ENCODE measurements at places on chromosomes 7 and 10.

- DNase-seq, result no peak
Measured at GRCh38 chr10:6576326-6576725, 3.8 kb downstream of the PRKCQ start.

DNA sequence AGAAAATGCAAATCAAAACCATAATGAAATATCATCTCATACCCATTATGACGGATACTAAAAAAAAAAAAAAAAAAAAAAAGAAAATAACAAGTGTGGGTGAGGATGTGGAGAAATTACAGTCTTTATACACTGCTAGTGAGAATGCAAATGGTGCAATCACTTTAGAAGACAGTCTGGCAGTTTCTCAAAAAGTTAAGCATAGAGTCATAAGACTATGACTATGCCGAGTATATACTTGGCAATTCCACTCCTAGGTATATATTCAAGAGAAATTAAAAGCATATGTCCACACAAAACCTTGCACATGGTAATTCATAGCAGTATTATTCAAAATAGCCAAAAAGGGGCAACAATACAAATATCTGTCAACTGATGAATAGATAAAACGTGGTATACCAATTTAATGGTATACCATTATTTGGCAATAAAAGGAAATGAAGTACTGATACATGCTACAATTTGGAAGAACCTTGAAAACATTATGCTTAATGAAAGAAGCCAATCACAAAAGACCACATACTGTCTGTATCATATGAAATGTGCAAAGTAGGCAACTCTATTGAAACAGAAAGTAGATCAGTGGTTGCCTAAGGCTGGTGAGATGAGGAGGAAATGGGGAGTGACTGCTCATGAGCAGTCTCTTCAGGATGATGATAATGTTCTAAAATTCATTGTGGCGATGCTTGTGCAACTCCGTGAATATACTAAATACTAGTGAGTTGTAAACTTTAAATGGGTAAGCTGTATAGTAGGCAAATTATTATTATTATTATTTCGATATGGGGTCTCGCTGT, 90.1 kb upstream of the NANOS1 start:
- DNase-seq, result no peak

- no peak for DNase-seq
Measured at GRCh38 chr10:110334061-110334656, 29.4 kb upstream of the SMNDC1 start.

- DNase-seq, result no peak
Measured at GRCh38 chr10:33355274-33355673, 20.8 kb upstream of the NRP1 start.

- no peak for DNase-seq
Measured at GRCh38 chr7:72058579-72058978, 353.6 kb downstream of the CALN1 start.

DNA sequence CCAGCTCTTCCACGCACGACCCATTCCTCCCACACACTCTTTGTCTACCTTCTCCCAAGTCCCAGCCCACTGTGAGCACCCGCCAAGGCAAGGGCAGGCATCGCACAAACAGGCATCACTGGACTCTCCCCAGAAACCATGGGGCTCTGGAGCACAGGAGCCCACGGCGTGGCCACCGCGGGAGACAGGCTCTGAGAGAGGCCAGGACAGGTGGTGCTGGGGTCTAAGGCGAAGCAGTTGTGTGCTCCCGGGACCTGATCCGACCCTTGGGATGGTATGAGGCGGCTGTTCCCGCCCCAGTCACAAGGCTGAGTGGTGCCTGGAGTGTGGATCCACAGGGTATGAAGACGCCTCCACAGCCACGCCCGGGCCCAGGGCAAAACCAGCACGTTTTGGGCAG, 156.9 kb downstream of the MAD1L1 start:
- no peak for DNase-seq

DNA sequence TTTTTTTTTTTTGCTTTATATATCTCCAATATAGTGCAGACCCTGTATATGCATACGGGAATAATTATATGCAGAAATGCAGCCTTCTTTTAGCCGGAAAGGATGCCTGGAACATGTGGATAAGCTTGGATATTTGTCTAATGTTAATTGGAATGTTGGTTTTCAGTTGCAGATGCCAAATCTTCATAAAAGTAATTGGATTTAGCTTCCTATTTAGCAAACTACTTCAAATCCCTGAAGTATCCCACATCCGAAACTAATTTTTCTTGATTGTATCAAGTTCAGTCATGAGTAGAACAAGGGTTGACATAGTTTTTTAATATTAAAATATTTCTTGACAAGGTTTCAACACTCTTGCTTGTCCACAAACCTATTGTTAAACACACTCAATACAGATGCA, 281.7 kb downstream of the BBS9 start:
- DNase-seq, result no peak

- no peak for DNase-seq
Measured at GRCh38 chr7:157827863-157828160, 491.0 kb downstream of the DNAJB6 start.

DNA sequence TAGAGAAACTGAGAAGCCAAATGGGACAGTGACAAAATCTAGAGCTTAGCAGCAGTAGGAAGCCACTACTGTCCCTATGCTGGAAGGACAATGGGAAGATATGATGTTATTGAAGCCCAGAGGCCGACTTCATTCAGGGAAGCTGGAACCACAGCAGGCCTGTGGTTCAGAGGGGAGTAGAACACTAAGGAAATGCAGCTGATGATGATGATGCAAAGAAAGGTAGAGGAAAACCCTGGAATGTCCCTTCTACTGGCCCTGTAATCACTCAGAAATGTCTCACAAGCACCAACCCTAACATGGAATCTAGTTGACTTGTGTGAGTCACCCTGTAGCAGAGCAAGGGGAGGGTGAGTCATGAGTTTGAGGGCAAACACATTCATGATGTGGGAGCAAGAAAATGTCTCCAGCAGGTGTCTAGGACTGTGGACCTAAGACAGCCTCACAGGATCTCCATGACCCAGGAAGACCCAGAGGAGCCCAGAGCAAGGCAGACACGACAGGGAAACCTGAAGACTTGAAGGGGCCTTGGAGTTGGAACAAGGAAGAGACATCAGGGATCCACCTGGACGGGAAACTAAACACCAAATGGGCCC, 37.0 kb upstream of the LRRC17 start:
- DNase-seq, result peak; percentile 3

- DNase-seq, result no peak
Measured at GRCh38 chr10:50232261-50232639, 19.1 kb downstream of the ASAH2 start.

- peak; percentile 27 for DNase-seq
Measured at GRCh38 chr10:48289501-48290238, 15.2 kb upstream of the FRMPD2 start.

DNA sequence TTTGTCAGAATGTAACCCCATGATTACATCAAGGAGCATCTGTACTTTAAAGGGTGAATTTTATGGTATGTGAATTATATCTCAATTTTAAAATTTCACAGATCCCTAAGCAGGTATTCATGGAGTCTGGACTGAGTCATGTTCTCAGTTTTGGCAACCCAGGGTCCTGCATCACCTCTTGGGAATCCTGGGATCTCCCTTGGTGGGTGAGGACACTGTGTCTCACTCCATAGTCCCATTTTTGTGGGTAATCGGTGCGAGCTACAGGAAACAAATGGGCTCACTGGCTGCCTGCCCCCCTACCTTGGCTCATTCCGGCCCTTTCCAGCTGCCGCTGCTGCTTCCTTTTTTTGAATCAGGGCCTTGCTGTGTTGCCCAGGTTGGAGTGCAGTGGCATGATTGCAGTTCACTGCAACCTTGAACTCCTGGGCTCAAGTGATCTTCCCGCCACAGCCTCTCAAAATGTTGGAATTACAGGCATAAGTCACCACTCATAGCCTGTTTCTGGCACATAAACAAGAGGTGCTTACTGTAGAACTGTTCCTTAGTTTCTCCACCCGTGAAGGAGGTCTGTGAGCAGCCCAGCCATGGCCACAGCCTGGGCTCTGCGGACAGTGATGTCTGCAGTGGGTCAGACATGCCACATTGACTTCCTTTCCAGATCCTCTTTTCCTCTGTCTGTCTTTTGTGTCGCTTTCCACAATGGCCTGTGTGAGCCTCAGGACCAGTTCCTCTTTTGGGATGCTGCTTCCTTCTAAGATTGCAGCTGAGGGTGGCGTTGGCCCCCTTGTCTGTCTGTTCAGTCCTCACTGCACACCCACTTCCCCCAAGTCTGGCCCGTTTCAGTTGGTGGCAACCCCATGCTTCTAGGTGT, 14.5 kb downstream of the PALD1 start:
- no peak for DNase-seq

DNA sequence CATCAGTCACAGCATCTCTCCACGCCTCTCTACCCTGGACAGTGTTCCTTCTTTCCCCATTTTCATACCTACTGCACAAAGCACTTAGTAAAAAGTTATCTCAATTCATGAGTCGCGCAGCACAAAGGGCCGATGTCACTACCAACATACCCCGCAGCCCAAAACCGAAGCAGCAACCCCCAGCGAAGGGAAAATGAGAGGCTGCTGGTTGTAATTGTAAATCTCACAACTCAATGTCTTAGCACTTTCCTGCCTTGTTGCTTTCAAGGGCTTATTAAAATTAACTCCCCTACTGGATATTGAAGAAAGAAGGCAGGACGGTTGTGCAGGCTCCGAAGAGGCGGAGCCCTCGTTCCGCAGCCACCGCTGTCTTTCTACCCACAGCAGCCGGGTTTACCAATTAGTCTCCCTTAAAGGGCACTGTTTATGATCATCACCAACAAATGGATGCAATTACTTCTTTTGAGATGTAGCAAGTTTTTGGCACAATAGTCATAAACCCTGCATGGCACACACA, 6.5 kb downstream of the DIP2C start:
- DNase-seq, result no peak

DNA sequence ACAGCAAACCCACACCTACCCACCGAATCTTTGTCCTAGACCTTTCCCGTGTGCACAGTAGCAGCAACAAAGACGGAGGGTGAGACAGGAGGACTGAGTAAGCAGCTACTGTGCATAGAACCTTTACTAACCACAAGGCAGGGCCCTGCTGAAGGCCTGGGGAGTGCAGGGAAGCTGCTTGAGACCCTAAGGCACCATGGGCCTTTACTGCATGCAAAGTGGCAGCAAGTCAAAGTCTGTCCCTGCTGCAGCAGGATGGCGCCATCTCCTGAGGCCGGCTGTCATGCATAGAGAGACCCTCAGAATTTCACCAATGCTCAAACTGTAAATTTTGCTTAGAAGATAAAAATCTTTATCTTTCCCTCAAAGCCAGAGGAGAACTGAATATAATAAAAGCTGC, 610.5 kb downstream of the ACTR3B start:
- no peak for DNase-seq

DNA sequence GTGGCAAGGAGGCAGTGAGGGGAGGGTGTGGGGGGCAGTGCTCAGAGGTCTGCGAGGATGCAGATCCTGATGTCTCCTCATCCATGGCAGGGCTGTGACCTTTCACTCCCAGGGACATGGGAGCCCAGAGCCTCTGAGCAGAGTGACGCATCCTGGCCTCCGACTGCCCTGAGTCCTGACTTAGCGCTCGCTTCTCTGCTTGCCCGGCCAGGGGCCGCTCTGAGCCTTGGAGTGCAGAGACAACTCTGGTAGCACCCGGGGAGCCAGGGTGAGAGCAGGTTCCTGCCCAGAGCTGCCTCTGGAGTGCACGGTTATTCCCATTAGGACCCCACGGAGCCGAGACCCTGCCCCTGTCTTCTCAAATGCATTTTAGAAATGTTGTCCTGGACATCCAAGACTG, 188.0 kb downstream of the TCERG1L start:
- DNase-seq, result no peak

DNA sequence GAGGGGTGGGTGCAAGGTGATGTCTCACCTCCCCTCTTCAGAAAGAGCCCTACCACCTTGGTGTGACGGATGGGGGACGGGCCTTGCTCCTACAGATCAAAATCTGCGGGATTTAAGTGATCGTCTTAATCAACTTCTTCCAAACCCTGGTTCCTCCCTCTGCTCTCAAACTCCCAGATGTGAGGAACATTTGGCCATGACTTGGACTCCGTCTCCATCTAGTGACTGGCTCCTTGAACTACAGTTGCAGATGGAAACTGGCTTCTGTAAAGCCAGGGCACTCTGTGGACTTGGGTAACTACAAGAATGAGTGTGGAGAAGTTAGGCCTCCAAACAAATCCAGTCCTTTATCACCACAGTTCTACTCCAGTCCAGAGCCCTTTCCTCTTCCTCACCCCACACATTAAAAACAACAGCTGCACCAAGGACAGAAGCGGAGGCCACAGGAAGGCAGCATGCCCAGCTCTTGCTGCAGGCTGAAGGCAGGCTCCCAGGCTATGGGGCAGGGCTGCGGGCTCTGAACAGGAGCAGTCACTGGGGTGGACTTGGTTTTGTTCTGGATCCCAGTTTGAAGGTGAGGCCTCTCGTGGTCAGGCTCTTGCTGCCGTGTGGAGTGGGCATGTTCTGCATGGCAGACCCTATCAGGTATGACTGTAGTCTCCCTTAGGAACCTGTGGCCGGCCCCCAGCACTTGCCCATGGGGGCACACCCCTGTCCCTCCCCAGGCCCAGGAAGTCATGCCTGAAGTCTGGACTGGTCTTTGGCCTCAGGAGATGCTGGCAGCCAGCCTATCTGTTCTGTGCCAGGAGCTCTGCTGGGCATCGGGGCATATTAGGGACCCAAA, 79.4 kb downstream of the VWC2 start:
- no peak for DNase-seq

DNA sequence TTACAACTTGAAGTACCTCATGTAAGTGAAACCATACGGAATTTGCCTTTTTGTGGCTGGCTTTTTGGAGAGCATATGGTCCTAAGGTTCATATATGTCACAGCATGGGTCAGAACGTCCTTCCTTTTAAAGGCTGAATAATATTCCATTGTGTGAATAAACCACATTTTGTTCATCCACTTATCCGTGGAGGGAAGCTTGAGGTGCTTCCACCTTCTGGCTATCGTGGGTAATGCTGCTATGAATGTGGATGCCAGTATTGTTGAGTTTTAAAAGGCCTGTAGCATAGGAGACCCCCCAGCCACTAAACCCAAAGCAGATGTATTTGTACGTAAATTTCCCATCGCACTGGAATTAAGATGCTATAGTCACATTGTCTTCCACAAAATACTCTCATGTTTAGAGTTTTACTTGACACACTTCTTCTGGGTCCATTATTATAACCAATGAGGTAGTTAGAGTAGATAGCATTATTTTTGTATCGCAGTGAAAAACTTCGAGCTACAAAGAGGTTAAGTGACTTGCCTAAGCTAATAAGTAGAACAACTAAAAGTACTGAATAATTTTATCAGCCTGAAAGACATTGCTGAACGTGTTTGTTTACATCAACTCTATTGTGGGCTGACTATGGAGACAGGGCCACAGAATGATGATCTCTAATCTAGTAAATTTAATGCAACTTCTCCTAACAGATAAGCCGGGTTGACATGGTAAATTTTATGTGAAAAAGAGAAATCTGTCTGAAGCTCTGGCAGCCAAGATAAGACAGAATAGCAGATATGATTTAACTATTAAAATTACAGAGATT, 183.0 kb upstream of the CTBP2 start:
- DNase-seq, result no peak

- DNase-seq, result no peak
Measured at GRCh38 chr10:58177362-58177947, 90.2 kb downstream of the IPMK start.

- DNase-seq, result peak; percentile 24
Measured at GRCh38 chr10:61900829-61901792, at the start of gene ARID5B. Gene ARID5B (plus strand): TSS chr10:61901699. CDS start chr10:61901710, 11 bp downstream.

- DNase-seq, result no peak
Measured at GRCh38 chr10:102691285-102692066, 22.7 kb downstream of the ARL3 start.

- no peak for DNase-seq
Measured at GRCh38 chr10:23432166-23432565, 6.7 kb upstream of the OTUD1 start.

GRCh38 chr10:58888957-58889356, 287.5 kb upstream of the PHYHIPL start:
- no peak for DNase-seq

GRCh38 chr10:110857265-110858171, 14.2 kb upstream of the PDCD4 start:
- no peak for DNase-seq

Measured in stimulated activated CD4-positive, alpha-beta T cell treated with anti-CD3 and anti-CD28 coated beads, Interleukin-4, amount 100 ng/mL, for 48 hours (primary cell).